Umbilical cord (tissue), 2 donors: ENCODE measurements at places on chromosomes 6 and 20. TPM values are rescaled to one million over a fixed set of nuclear protein-coding genes. Genes with fewer than 3 reads are reported as not detected.

RIMS1 gene
- total RNA-seq, result 4.3 TPM

DNA sequence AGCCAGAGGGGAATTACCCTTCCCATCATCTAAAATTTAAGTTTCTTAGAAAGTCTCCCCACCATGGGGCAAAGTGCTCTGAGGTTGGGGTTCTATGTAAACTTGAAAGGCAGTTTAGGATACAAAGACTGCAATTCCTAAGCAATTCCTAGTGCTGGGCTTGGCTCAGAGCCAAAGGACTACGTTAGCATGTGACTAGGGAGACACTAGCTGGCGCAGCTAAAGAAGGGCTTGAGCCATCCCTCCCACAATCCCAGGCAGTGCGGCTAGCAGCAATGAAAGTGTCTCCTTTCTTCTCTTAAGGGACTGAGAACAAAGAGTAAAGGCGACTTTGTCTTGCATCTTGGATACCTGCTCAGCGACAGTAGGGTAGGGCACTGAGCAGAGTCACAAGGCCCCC, 306.6 kb upstream of the FKBP1C start:
- no peak for DNase-seq

DNA sequence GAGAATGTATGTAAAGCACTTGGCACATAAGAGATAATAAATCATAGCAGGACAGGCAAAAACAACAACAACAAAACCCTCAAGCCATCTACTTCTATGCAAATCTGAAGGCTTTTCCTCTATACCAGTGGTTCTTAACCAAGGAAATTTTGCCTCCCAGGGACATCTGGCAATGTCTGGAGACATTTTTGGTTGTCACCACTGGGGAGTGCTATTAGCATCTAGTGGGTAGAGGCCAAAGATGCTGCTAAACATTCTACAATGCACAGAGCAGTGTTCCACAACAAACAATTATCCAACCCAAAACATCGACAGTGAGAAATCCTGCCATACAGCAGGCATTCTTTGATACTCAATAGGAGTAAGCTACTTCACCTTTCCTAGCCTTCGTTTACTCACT, 28.2 kb downstream of the NDRG3 start:
- DNase-seq, result no peak

DNA sequence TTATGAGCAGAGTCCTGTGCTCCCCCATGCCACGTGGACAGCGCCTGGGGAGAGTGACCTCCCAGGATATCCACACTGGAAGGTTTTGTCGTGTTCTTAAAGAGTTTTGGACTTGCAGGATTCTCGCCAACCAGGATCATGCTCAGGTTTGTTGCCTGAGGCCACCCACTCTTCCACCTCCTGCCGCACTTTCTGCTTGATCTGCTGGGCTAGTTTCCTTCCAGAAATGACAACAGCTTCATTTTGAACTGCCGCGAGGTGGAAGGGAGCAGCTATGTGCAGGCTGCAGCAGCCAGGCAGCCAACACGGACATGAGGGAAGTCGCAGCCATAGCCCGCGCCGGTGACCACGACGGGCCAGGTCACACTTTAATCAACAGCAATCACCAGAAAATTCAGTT, 27.7 kb upstream of the SEC63 start:
- no peak for DNase-seq

MRAP2 gene
- 4.1 TPM for total RNA-seq

GRCh38 chr6:135922746-135923145, 71.2 kb downstream of the PDE7B start:
- peak; percentile 56 for DNase-seq

BPIFB4 gene
- not detected for total RNA-seq

GABRR2 gene
- total RNA-seq, result not detected

DNA sequence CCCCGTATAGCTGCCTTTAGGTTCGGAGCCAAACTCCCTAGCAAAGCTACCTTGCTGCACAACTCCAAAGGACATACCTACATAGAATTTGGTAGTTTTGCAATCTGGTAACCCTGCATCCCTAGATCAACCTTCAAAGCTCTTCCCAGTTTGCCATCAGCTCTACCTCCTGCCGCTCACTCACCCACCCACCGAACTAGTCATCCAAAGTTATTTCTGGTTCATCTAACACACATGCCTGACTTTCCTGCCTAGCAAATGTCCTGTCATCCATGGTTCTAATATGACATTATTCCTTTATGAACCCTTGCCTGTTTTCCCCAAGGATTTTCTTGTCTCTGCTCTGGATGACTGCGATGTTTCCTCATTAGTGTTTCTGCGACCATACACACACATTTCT, 21.6 kb downstream of the SPAG4 start:
- no peak for DNase-seq

DNA sequence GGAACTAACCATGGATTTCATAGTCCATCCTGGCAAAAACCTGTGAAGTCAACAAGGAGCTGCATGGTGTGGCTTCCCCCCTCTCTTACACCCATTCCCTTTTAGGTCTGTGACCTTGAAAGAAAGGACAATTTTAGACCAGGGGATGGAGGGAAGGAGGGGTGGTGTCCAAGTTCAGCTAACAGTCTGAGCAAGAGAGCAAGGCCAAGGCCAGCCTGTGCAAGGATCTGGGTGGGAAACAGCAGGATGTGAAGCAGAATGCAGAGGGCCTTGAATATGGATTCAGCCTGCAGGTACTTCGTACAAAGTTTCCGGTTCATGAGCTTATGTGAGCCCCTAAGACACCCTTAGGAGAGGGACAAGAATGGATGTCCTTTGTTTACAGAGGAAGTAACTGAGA, 293.0 kb downstream of the KIF16B start:
- DNase-seq, result no peak

DNA sequence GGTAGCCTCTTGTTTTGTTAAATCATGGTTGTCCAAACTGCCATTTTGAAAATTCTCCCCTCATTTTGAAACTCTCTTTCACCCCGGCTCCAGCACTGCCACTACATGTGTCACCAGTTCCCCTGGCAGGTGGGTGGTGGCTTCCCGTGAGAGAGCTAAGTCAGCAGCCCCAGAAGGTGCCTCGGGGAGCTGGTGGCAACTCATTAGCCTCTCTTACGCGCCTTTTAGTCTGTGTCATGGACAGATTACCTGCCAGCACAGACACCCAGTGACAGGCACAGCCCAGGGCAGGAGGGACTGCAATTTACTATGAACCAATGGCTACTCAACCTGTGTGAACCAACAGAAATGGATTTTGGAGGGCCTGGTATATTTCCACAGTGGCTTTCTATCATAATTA, 147.1 kb upstream of the SASH1 start:
- DNase-seq, result no peak

- no peak for DNase-seq
Observed at GRCh38 chr6:14880052-14880451, 365.8 kb upstream of the JARID2 start.

TSPO2 gene
- not detected for total RNA-seq

DNA sequence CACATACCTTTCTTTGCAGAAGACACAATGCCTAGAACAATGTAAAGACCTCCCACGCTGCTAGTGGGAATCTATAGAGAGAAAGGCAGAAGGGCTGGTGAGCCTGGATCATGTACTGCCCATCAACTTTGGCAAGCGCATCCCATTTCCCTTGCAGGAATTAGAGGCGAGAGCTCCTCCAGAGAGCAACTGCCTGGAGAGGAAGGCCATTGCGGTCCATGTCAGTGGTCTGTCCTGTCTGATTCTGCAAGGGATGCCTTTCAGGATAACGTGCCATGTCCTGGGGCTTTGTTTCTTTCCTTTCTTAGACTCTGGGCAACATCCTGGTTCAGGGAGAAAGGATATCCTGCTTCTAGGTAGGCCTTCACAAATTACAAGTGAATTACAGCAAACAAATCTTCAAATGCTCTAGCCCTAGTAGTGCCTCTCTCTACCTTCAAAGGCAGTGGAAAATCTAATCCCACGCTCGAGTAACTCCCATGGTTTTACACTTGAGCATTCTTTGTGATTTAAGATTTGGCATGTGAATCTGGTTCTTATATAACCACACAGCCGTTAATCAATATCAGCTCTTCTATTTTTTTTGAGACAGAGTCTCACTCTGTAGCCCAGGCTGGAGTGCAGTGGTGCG, 38.5 kb downstream of the GCNT2 start:
- DNase-seq, result no peak

BPIFB3 gene
- not detected for total RNA-seq

HNF4A gene
- total RNA-seq, result 2.2 TPM

DNA sequence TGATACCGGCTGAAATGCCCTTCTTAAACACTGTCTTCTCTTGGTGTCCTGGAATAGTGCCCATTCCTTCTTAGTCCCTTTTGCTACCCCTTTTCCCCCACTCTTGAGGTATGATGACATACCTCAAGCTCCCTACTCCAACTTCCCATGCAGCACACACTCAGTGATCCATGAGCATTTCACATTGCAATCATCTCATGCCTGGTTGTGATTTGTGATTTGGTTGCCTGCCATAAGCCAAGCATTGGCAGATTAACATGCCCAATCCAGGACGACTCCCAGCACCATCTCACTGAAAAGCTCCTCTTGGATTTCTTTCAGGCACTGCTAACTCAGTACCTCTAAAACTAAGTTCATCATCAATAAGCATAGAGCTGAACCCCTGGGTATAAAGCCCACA, 14.7 kb upstream of the PTPRA start:
- DNase-seq, result no peak

DNA sequence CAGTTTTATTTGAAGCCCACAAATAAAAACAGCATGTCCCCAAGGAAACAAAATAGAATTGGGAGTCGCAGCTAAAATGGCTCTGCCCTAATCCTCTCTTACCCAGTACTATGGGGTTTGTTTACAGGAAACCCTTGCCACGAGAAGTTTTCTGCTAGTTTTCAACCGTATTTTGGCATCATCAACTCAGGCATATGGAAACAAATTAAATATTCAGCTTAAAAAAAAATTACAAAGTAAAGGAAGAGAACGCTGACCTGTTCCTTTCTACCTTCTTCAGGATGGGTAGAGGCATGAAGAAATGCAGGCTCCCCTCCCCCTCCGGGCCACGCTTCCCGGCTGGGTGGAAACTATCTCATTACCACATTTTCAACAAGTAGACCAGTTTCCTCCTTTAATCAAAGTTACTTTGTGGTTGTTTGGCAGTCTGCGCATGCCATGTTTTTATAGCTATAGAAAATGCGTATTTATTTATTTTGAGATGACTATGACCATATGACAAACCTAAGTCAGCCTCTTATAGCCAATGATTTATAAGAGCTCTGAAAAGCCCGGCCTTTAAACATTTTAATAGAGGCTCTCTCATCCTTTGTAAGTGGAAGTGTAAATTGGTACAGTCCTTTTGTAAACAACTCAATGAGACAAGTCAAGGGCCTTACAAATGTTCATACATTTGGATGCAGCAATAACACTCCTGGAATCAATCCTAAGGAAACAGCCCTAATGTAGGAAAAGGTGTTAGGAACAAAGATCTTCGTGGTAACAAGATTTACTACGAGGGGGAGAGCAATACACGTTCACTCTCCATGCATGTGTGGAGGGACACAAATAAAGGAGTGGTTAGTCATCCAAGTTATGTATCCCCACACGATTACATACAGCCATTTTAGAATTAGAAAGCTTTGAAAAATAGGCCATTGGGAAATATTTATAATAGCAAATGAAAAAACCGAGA, 16.1 kb upstream of the ZNF217 start:
- DNase-seq, result peak; percentile 45

FRK gene
- 2.6 TPM for total RNA-seq

EPHA7 gene
- 6.7 TPM for total RNA-seq

DNA sequence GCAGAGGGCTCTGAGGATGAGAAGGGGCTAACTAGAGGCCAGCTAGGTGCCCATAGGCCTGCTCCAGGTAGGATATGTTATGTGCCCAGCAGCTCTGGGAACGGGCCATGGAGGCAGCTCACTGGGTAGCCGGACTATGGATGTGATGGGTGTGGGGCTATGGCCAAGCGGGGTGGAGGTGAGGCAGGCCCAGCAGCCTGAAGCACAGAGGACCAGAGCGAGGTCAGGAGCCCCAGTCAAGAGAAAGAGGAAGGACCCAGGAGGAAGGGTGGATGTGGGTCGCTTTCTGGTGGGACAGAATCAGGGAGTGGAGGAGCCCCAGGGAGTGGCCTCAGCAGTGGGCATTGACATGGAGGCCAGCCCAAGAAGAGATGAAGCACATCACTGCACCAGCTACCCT, 117.9 kb upstream of the MLN start:
- no peak for DNase-seq

GRCh38 chr20:38165089-38165965, at the start of gene TGM2:
Gene TGM2, minus strand, starts transcription at chr20:38165270. Its CDS starts 72 bp downstream, at chr20:38165198.
- DNase-seq, result peak; percentile 73

DNA sequence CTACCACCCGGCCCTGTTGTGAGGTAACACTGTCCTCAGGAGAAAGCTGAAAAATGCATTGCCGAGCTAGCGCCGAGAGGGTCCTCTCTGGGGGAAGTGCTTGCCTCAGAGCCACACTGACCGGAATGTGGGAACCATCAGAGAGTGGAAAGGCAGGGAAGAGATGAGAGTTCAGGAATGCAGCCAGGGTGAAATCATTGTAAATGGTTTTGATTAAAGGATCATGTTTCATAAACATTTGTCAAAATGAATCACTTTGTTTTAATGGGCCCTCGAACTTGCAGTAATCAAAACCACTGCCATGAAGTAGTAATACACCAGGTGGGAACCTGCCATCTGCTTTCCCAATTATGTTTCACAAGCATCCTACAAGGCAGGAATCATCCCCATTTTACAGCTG, 16.9 kb upstream of the IL17F start:
- no peak for DNase-seq

DNA sequence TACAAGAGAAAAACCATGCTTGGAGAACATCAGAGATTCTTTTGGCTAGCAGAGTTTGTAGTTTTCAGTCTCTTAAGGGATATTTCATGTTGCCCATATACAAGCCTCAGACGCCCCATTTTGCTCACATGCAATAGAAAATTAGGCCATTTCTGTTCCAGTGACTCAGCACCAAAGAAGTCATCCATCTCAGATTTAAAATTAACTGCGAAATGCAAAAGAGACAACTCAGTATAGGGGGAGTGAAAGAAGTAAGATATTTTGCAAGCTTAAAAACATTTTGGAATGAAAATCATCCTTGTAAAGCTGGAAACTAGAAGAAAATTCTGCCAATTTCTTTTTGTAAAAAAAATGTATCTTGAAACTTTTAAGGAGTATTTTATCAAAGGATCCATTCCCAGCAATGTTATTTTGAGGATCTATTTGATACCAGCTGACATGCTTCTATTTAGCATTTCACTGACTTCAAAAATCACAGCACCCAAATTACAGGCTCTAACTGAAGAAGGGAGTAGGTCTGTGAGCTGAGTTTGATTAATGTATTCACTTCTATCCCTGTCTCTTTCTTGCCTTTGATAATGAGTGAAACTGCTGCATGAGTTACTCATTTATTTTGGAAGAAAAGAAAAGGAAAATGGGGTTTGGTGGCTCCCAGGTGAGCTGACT, 223.7 kb upstream of the SULF2 start:
- DNase-seq, result peak; percentile 71
